ENCODE measurements at places on chromosomes 4 and X.

GRCh38 chr4:70743731-70744130, 22.0 kb downstream of the RUFY3 start:
- DNase-seq = no peak

DNA sequence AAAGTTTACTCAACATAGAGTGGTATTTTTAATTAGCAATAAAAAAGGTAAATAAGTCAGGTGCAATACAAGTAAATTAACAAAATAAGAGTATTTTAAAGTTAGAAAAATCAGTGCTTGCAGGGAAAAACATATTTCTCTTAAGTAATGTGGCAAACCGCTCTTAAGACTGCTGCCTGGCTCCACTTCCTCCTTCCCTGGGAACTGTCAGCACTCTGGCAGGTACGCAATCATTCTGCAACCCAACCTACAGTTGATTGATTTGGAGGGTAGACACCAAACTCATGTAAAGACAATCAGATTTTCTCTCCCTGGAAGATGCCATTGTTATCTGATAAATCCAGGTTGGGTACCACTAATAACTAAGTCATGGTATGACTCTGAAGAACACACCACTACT, 63.9 kb downstream of the PPP3CA start:
- DNase-seq = no peak

GRCh38 chr4:131091896-131092295, 1995.9 kb downstream of the C4orf33 start:
- no peak for DNase-seq

DNA sequence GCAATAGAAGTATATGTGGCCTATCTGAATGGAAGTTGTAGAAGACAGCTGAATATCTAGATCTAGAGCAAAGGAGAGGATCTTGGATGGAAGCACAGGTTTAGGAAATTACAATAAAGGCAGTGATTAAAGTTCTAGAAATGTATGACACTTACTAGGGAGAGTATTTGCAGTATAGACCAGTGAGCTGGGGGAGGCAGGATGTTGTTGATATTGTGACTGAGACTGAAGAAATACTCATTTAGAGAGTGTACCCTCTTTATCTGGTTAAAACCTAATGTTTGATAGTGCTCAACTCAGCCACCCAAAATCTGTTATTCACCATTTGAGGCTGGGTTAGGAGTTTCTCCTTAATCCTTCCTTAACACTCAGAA, 439.5 kb downstream of the GRXCR1 start:
- DNase-seq = no peak

GRCh38 chrX:75546724-75547511, 24.1 kb upstream of the ZDHHC15 start:
- no peak for DNase-seq

GRCh38 chr4:153114771-153115321, 89.4 kb upstream of the TRIM2 start:
- peak; percentile 53 for DNase-seq

- no peak for DNase-seq
Observed at GRCh38 chrX:67288156-67288555, 255.7 kb upstream of the AR start.

GRCh38 chrX:10759141-10759799, 138.9 kb upstream of the MID1 start:
- DNase-seq = no peak

GRCh38 chrX:9597361-9598035, 132.6 kb downstream of the TBL1X start:
- no peak for DNase-seq

GRCh38 chr4:87068583-87069021, 133.8 kb downstream of the AFF1 start:
- DNase-seq = no peak

- DNase-seq = no peak
Observed at GRCh38 chr4:151857368-151857767, 96.6 kb upstream of the GATB start.

DNA sequence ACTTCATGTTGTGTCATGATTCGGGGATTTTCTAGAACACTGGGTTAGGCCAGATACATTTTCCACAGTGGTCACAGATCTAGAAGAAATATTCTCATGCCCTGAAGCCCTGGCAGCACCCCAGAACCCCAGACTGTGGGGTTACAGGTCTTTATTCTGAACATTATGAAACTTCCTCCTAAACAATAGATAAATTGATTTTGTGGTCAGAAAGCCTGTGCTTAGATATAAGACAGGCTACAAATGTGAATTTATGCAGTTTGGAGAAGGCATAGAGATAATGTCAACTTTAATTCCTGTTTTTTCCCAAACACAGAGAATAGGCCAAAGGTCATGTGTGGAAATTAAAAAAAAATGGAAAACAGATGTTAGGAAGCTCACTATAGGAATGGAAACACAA, 492.9 kb downstream of the SPRY1 start:
- DNase-seq = no peak

GRCh38 chr4:120591038-120591437, 331.5 kb downstream of the PRDM5 start:
- no peak for DNase-seq

DNA sequence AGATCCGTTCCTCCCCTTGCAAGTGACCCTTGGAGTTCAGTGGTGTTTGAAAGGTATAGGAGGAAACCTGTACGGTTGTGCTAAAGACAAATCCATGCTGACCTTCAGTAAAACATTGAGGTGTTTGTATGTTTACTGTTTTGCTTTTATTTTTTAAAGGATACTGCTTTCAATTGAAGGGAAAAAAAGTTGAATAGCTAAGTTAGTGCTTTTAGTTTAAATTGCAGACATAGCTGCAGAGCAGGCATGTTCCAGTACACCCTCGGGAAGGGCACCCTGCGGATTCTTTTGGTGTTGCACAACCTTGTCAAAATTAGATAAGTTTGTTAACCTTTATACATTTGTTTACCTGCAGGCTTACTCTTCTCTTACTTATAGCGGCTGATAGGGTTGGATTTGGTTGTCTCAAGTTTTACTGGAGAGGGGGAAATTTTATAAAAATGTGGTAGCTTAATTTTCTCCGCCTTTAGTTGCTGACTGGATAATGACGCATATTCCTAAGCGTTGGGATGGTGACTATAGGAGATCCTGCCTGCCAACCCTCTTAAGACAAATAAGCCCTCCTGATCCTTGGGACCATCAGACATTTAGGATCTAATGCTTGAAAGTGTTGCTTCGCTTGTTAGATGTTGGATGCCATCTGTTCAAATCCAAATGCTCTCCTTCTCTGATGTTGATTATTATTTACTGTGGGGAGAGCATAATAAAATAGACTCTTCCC, 2.0 kb downstream of the RAPGEF2 start:
- DNase-seq = no peak

- no peak for DNase-seq
Observed at GRCh38 chr4:31085689-31086088, 365.5 kb downstream of the PCDH7 start.

GRCh38 chr4:3135155-3136011, 60.9 kb downstream of the HTT start:
- DNase-seq = no peak

- DNase-seq = no peak
Observed at GRCh38 chrX:149853925-149854324, 27.1 kb upstream of the MAGEA8 start.

DNA sequence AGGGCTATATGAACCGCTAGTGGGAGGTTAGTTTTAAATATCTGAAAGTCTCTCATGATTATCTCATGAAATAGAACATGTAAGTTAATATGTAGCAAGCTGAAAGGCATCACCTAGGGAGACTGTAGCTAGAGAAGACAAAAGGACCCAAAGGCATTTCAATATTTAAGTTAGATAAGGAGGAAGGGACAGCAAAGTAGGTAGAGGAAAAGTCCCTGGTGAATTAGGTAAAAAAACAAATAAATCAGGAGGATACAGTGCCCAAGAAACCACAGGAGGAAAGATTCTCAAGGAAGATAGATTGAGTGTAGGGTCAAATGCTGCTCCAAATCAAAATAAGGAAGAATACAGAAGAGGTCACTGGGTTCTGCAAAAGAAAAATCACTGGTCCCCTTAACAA, 175.5 kb downstream of the GASK1B start:
- DNase-seq = no peak

DNA sequence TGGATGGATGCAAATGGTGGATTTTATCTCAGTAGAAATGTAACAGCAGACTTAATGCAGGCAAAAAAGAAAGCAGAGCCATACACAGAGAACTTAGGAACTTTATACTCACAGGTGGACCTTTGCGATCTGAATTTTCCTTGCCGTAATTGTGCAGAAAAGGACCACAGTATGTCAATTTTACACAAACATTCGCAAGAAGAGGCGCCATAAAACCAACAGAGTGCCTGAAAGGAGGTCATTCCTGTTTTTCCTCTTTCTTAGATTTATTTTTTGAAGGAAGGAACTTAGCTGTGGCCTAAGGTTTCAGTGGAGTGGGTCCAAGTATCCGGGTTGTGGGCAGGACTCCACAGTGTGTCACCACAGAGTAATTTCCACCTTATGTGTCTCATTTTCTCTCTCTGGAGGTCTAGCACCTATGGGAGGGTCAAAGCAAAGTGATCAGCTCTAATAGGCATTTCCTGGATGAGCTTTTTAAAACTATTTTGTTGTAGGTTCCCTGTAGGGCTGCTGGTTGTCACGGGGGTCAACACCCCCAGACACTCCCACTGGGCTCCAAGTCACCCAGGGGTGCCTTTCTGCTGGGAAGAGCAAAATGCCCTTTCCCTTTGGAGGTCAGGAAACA, 24.7 kb upstream of the PBDC1 start:
- no peak for DNase-seq

GRCh38 chrX:55709735-55710134, 7.8 kb upstream of the RRAGB start:
- no peak for DNase-seq

All from activated T-cell treated with anti-CD3 and anti-CD28 coated beads, Interleukin-2, amount 50 U/mL, for 1 hour (primary cell).